ENCODE measurements at places on chromosomes 3 and 15.

GRCh38 chr3:64363842-64364241, 138.6 kb upstream of the PRICKLE2 start:
- H3K4me3 ChIP-seq = no peak overlapping the region
- H3K36me3 ChIP-seq = no peaks in the 10 kb centered on the region
- no peak for DNase-seq
- no peak overlapping the region for H3K27ac ChIP-seq

DNA sequence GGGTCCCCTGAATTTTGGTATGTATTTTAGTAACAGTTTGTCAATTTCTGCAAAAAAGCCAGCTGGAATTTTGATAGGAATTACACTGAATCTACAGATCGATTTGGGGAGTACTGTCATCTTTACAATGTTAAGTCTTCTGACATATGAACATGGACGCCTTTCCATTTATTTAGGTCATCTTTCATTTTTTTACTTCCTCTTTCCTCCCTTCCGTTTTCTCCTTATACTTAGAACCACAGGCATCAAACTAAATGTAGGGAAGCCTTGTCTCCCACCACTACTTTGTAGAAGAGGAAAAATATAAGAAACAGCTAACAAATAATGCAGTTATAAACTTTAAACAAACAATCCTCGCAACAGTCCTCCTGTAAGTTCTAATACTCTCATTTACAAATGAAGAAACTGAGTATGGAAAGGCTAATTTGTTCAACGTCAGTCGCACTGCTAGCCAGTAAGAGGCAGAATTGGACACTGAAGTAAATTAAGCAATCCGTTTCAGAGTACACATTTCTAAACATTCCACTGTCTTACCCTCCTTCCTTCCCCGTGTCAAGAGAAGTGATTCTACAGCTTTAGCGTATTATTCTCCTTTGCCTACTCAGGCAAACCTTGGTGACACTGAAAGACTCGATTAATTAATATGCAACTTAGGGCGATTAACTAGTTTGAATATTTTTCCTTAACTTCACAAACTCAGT, 25.6 kb downstream of the RHOA start:
- no peak overlapping the region for H3K4me3 ChIP-seq
- DNase-seq = no peak
- H3K27me3 ChIP-seq = no peaks in the 10 kb centered on the region
- peaks cover 39% of the 10 kb centered on the region for H3K4me1 ChIP-seq
- H3K27ac ChIP-seq = peak overlapping the region; percentile 33
- peaks cover 2% of the 10 kb centered on the region for H3K36me3 ChIP-seq

DNA sequence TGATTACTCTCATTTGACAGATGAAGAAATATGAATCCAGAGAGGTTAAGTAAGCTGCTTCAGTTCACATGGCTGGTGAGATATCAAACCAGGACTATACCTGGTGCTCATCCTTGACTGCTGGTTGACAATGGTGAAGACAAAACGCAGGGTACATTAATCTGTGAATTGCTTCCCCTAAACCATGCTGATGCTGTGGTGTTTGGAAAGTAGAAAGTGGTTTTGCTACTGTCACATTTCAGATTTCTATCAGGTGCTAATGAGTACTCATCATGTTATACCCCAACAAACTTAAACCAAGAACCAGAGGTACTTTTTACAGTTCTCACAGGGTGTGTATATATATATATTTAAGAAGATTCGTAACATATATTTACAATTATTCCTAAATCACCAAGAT, 85.0 kb upstream of the PRTG start:
- peaks cover 3% of the 10 kb centered on the region for H3K4me1 ChIP-seq
- no peaks in the 10 kb centered on the region for H3K36me3 ChIP-seq
- H3K27ac ChIP-seq = no peak overlapping the region

GRCh38 chr15:68679161-68679560, 100.4 kb downstream of the CORO2B start:
- no peak for DNase-seq
- H3K4me3 ChIP-seq = no peak overlapping the region
- H3K27ac ChIP-seq = no peak overlapping the region
- H3K27me3 ChIP-seq = no peaks in the 10 kb centered on the region
- peaks cover 4% of the 10 kb centered on the region for H3K4me1 ChIP-seq
- no peaks in the 10 kb centered on the region for H3K36me3 ChIP-seq

GRCh38 chr3:149619136-149619535, 38.7 kb downstream of the WWTR1 start:
- no peak for DNase-seq
- H3K27me3 ChIP-seq = no peaks in the 10 kb centered on the region
- H3K27ac ChIP-seq = no peak overlapping the region
- no peaks in the 10 kb centered on the region for H3K36me3 ChIP-seq

- H3K27ac ChIP-seq = no peak overlapping the region
- H3K27me3 ChIP-seq = peaks cover 3% of the 10 kb centered on the region
- no peaks in the 10 kb centered on the region for H3K36me3 ChIP-seq
- no peak overlapping the region for H3K4me3 ChIP-seq
- no peaks in the 10 kb centered on the region for H3K4me1 ChIP-seq
Measured at GRCh38 chr3:153629148-153629547, 467.1 kb downstream of the RAP2B start.

DNA sequence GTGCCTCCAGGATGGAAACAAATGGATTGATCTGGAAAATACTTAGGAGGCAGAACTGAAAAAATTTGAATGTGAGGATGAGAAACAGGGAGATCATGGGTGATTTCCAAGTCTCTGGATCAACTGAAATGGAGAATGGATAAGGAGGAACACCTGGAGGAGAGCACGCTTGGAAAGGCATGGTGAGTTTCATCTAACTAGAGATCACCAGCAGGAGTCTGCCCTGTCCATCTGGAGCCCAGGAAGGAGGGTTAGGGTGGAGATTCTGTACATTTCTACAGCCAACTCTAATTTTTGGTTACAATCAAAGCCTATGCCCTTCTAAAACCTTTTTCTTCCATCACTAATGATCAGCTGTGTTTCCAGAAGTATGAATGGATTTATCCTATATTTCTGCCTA, 995.9 kb upstream of the CFAP20DC start:
- no peak overlapping the region for H3K4me3 ChIP-seq
- peaks cover 15% of the 10 kb centered on the region for H3K4me1 ChIP-seq
- DNase-seq = no peak
- H3K36me3 ChIP-seq = no peaks in the 10 kb centered on the region
- no peak overlapping the region for H3K27ac ChIP-seq

- no peaks in the 10 kb centered on the region for H3K27me3 ChIP-seq
- no peaks in the 10 kb centered on the region for H3K36me3 ChIP-seq
- no peak overlapping the region for H3K4me3 ChIP-seq
- no peak overlapping the region for H3K27ac ChIP-seq
Measured at GRCh38 chr3:81728766-81729544, 32.5 kb downstream of the GBE1 start.

DNA sequence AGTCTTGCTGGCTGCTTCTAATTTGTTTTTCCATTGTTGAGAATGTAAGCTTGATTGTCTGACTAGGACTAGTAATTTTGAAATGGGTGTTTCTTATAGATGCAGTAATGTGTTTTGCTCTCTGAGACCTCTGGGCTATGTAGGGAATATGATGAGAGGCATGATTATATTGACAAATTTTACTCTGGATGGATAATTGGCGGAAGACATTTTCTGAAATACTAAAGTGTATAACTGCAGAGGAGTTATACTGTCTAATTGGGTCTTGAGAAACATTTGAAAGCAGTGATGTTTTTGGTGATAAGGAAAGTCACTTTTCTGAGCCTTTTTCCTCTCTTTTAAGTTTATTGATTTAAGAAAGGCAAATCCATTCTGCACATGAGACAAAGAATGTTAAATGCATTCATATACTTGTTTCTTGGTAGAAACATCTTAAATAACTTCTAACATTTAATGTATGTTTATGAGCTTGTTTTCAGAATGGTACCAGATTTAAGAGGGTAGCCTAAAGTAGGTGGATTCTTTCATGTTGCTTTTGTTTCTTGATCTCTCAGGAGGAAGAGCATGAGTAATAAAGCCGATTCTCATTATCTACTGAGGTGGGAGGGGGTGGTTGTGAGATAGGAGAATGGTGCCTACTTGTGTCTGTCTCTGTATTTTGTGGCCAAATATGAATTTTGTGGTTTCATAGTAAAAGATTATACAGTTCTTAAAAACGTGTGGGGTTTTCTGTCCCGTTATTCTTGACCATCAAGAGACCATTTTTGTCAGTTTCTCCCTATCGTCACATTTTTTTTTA, 2.0 kb downstream of the ATP2C1 start:
- no peak overlapping the region for H3K27ac ChIP-seq
- peak; percentile 22 for DNase-seq
- H3K27me3 ChIP-seq = no peaks in the 10 kb centered on the region
- no peak overlapping the region for H3K4me3 ChIP-seq

DNA sequence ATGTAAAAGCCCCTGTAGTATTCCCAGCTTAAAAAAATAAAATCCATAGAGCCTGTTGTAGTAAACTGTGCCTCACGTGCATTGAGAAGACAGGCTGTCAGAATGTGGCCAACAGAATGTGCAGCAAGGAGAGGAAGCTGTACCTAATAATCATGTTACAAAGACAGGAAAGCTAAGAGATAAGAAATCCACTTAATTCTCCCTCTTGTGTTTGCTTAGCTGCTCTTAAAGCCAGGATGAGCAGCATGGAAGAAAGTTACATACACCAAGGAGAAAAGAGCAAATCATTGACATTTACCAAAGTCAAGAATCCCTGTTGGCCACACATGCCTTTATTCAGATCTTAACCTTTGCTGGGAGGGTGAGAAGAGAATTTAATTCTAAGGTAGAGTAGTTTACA, 85.9 kb downstream of the TNIK start:
- H3K27ac ChIP-seq = no peak overlapping the region
- peaks cover under 1% of the 10 kb centered on the region for H3K36me3 ChIP-seq
- no peak overlapping the region for H3K4me3 ChIP-seq

DNA sequence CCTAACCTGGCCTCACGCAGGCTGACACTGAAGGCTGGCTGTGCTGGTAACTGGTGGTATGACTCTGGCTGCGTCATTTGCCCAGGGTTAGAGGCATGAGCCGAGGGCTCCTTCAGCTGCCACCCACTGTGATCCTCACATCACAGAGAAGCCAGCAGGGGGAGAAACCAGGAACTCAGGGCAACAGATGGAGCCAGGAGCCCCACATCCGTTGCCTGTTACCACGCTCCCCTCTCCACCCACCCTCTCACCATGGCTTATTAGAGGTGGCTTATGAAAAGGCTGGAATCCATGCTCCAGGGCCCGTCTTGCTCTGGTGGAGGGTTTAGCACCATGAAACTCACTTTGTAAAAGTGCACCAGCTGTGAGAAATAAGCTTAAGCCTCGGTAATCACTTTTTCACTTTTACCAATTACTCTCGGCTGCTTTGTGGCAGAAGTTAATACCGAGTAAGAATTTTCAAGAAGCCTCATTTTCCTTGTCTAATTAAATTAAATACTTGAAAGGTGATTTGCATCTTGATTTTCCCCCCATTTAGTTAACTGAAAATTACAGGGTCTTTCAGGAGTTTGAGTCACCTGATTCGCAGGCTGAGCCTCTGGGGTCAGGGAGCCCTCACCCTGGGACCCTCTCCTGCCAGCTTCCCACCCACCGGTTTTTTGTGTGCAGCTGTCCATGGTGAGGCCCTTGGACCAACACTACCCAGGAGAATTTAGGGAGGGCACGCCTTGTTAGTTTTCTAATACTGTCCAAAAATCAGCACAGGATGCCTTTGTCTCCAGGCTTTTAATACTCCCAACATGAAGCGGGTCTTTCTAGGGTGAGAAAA, 60.9 kb downstream of the ASB7 start:
- H3K27me3 ChIP-seq = no peaks in the 10 kb centered on the region
- DNase-seq = no peak
- H3K36me3 ChIP-seq = no peaks in the 10 kb centered on the region
- H3K27ac ChIP-seq = no peak overlapping the region
- H3K4me1 ChIP-seq = no peaks in the 10 kb centered on the region
- no peak overlapping the region for H3K4me3 ChIP-seq

DNA sequence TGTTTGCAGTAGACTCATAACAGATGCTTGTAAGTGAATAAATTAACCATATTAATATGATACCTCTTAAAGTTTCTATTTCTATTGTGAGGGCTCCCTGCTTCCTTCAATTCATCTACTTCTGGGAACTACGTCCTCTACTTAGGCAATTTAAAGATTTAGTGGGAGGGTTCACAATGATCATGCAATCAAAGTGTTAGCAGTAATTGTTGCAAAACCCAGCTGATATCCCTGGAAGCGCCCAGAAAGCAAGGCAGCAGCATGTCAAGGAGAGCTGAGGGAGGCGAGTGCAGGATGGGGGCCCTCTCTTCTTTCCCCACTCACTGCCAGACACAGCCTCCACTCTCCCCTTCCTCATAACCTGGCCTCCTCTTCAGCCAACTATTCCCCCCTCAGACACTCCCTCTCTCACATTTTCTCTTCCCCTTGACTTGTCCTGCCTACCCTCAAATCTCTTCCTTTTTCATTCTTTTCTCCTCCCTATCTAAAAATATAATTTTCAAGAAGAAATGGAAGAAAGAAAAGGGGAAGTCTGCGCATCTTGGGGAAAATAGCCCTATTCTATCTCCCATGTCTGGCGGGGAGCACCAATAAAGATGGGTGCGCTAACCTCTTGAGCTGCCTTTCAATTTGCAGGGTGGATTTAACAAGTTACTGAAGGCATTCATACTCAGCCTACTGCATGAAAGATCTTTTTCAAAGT, 6.6 kb downstream of the TMEM212 start:
- H3K27ac ChIP-seq = no peak overlapping the region
- H3K27me3 ChIP-seq = no peaks in the 10 kb centered on the region
- no peak overlapping the region for H3K4me3 ChIP-seq
- DNase-seq = no peak

GRCh38 chr3:108387063-108387462, 90.7 kb downstream of the HHLA2 start:
- peaks cover 7% of the 10 kb centered on the region for H3K4me1 ChIP-seq
- no peaks in the 10 kb centered on the region for H3K27me3 ChIP-seq
- H3K27ac ChIP-seq = no peak overlapping the region
- DNase-seq = no peak
- H3K36me3 ChIP-seq = no peaks in the 10 kb centered on the region
- H3K4me3 ChIP-seq = no peak overlapping the region

DNA sequence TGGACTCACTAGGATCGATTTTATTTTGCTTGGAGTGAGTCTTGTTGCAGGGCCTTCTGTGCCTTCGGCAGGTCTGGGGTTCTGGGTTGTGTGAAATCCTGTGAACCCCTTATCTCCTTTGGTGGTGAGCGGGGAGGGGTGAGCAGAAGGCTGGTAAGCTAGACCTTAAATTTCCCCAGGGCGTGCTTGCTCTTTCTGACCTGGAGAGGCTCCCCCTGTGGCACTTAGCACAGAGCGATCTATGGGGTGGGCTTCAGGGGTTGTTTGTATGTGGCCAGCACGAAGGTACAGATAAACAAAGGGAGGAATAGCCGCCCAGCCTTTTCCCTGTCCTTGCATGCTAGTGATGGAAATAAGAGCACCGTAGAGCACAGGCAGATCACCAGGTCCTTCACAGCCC, 11.8 kb downstream of the CACNA2D3 start:
- no peaks in the 10 kb centered on the region for H3K27me3 ChIP-seq
- no peaks in the 10 kb centered on the region for H3K36me3 ChIP-seq
- DNase-seq = no peak
- H3K4me1 ChIP-seq = no peaks in the 10 kb centered on the region
